ENCODE measurements at places on chromosomes 12 and 14.

- DNase-seq: no peak
Measured at GRCh38 chr12:110170535-110171185, 46.5 kb downstream of the IFT81 start.

DNA sequence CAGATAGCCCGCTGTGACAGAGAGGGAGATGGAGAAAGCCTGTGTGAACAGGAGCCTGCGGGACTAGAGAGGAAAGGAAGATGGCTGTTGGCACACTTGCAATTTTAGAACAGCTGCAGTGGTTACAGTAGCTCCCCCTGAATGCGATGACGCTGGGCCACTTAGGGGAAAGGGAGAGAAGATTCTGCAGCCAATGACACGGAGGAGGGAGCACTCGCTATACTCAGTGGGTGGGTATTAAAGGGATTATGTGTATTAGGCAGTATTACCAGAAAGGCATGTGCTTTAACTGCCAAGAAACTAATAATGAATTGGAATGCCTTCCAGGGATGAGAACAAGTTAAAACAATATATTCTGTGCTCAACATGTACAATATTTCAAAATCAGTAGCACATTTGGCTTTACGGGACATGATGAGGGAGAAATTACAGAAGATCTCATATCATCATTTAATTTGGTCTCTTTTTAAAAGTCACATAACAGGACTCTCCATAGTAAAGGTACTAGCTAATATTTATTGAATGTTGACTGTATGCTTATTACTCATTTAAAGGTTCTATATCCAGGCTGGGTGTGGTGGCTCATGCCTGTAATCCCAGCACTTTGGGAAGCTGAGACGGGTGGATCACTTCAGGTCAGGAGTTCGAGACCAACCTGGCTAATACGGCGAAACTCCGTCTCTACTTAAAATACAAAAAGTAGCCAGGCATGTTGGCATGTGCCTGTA is 35.9 kb upstream of the FOS start:
- no peak for DNase-seq

DNA sequence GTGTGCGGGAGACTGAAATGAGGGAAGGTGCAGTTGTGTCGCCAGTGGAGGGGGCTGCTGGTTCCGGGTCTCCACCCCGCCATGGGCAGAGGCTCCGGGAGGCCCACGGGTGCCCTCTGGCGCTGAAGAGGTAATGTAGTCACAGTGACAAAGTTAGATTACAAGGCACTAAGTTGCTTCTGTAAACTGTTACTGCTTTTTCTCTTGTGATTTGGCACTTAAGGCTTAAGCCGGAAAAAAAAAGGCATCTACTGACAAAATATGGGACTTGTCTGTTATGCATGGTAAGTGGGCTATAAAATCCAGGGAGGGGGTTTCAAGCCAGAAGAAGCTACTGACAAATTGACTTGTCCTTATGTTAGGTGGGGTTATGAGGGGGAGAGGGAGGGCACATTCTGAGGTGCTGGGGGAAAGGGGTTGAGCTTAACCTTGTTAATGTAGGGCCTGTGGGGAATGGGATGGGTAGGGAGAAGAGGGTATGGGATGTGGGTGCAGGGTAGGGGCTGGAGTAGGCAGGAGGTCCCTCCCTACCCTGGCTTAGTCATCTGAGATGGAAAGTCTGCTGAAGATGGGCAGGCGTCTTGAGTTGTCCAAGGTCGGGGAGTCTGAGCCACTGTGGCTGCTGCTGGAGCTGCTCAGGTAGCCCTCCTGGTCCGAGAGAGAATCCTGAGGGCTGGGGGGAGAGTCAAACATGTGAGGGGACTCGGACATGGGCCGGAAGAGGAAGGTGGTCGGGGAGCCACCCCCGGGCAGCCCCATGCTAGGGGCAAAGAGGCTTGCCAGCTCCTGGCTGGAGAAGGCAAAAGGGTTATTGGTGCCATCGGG is 3.7 kb downstream of the ZFP36L1 start:
- peak; percentile 89 for DNase-seq

DNA sequence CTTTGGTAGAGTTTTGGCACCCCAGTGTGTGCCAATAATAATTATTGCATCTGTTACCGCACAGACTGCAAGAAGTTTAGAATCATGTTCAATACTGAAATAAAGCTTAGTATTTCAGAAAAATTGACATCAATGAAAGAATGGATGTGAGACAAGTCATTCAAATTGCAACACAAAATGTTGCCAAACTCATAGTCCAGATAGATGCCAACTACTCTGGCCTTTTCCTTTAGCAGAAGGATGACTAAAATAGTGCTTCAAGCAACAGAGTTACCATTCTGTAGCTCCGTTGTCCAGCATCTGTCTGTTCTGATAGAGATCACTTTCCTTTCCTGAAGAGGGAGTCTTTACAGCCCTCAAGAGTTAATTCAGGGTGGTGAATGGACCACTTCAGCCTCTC is 77.5 kb downstream of the LIN7A start:
- DNase-seq: no peak

- no peak for DNase-seq
Measured at GRCh38 chr14:80491650-80492049, 280.3 kb upstream of the DIO2 start.

- no peak for DNase-seq
Measured at GRCh38 chr14:24390701-24391468, 7.9 kb upstream of the NYNRIN start.

DNA sequence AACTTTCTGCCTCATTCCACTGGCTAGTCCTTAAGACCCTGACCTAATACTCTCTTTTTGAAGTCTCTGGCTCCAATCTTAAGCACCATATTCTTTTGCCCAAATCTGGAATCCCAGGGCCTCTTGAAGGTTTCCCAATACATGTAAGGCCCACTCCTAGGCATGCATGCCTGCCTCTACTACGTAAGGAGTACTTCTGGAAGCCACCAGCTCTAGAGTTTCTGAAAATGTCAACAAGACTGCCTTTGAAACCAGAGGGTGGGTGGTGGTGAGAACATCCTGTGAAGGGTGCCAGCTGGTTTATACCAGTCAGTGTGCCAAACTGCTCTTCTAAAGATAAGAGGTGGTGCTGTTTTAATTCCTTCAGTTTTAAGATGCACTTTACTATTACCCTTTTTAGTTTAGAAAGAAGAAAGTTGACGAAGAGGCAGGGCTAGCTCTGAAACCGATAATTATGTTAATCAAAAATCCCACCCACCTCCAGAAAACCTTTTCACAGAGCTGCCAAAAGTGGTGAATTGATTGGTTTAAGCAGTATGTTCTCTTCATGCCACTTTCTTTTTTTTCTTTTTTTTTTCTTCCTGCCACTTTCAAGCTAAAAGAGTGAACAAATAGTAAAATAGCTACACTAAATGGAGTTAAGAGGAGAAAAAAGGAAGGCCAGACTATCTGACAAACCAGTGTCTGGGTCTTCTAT is 8.7 kb upstream of the WDR89 start:
- no peak for DNase-seq

DNA sequence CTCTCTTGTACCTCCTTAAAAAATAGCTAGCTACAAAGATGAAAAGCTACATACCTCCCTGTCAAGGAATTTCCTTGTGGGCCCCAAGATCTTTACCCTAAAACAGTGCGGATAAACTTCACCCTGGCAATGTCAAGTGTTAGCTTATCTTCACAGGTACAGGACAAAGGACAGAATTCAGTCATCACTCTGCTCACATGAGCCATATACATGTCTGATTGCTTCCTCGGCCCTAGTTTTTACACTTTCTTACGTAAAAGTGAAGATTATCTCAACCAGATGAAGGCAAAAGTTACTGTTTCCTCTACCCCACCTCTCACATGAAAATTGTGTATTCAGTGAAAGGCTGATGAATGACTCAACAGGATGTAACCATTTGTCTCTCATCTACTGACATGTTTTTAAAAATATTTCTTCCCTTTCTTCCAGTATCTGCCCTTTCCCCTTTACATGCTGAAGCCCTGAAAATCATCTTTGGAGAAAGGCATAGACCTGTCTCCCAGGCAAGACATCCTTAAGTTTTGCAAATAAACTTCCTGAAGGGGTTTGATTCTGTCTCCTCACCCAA is 890.1 kb downstream of the GALC start:
- DNase-seq: no peak

- peak; percentile 9 for DNase-seq
Measured at GRCh38 chr12:81627336-81628189, 131.6 kb downstream of the PPFIA2 start.

- no peak for DNase-seq
Measured at GRCh38 chr12:14948672-14949071, 10.3 kb upstream of the ERP27 start.

DNA sequence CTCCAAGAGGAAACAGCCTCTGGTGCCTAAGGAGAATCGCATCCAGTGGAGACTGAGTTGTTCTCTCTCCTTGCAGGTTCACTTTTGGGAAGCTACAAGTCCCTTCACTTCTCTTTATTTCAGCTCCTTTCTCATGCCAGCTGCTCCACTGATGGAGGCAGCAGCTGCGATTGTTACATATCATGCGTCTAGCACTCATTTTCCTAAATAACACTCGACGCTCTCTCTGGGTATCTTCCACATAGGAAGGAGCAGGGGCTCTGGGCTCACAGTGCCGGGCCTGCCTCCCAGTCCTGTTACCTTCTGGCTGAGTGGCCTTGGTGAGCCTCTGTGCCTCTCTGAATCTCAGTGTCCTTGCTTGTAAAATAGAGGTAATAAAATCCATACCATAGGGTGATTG is 162.6 kb upstream of the HIF1A start:
- no peak for DNase-seq

- DNase-seq: peak; percentile 56
Measured at GRCh38 chr12:7395950-7396349, 48.0 kb downstream of the CD163L1 start.

- DNase-seq: no peak
Measured at GRCh38 chr12:103138538-103138937, 181.1 kb downstream of the ASCL1 start.

- DNase-seq: no peak
Measured at GRCh38 chr14:91405241-91405721, 12.3 kb downstream of the CCDC88C start.

GRCh38 chr12:14554281-14555007 is 13.2 kb downstream of the PLBD1 start:
- DNase-seq: peak; percentile 68

DNA sequence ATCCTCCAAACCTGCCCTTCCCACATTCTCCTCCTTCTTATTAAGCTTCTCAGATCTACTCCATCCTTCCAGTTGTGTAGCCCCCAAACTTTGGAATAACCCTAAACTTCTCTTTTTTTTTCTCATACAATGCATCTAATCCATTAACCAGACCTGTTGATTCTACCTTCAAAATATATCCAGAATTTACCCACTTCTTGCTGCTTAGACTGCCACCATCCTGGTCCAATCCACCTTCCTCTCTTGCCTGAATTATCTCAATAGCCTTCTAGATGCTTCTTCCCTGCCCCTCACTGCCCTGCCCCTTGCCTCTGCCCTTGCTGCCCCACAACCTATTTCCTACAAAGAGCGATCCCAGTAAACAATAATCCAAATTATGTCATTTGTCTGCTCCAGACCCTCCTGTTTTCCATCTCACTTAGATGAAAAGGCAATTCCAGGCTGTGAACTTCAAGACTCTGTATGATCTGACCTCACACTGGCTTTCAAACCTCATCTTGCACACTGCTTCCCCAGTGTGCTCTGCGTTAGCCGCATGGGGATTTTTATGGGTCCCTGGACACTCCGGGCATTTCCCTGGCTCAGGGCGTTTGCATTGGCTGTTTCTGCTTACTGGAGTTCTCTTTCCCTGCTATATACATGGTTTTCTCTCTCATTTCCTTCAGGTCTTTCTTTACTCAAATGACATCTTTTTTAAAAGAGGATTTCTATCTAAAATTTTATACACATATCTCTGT is 42.6 kb upstream of the HIF1A start:
- no peak for DNase-seq

- DNase-seq: no peak
Measured at GRCh38 chr14:77264466-77265186, 6.4 kb downstream of the NGB start.

DNA sequence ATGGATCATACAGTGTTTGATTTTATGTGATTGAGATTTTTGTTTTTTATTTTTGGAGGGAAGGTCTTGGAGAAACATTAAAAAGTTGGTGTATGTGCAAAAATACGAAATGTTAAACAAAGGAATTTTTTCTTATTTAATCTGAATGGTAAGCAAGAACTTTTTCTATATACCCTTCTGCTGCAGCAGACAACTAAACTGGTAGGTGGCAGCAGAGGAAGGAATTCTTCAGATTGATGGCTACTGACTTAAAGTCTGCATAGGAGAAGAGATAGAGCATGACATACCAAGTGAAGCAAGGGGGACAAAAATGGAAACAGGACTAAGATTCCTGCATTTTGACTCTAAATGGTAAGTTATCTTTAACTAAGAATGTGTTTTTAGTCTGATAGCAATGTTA is 42.0 kb upstream of the A2ML1 start:
- peak; percentile 18 for DNase-seq

- no peak for DNase-seq
Measured at GRCh38 chr14:90487031-90487430, 90.2 kb downstream of the CALM1 start.

DNA sequence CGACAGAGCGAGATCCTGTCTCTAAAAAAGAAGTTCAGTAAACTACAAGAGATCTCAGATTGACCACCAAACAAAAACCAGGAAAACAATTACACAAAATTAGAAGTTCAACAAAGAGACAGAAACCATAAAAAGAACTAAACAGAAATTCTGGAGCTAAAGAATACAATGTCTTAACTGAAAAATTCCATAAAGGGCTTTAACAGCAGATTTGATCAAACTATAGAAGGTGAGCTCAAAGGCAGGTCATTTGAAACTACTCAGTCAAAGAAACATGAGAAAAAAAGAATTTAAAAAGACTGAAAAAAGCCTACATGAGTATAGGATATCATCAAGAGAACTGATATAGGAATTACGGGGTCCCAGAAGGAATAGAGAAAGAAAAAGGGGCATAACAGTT is 71.2 kb downstream of the ITPR2 start:
- no peak for DNase-seq

DNA sequence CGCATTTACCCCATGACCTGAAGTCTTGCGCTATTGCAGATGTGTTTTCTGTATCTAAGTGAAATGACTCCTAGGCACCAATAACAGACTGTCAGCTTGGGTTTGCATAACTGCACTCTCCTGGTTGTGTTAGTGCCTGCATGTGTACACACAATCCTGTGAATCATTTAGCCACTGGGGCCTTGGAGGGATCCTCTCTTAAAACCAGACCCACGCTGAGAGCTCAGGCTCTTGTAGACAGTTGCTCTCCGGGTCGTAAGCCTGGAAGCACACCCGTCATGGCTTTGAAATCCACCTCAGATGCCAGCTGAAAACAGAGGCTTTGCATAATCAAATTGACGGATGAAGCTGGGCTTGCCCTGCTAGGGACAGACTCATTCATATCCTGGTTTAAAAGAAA is 79.2 kb upstream of the RBM19 start:
- no peak for DNase-seq

GRCh38 chr14:92704036-92704804 is 44.2 kb downstream of the LGMN start:
- DNase-seq: no peak

GRCh38 chr12:130104571-130105106 is 57.6 kb upstream of the FZD10 start:
- DNase-seq: no peak

DNA sequence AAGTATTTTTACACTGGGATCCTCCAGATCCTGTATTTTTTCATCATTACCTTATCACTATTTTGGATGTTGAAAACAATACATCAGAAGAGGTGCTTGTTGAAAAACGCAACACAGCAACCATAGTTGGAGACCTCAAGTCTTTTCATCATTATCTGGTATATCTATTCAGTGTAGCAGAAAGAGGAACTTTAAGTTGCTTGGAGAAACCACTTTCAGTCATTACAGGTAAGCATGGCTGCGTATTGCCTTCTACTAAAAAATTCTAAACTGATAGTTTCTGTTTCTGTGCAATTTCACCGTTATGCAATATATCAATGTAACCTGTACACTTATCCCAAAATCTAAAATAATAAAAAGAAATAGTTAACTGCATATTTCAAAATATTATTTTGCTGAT is 32.2 kb upstream of the PTPRQ start:
- no peak for DNase-seq

Data from urothelium cell line (cell line).